Activated naive CD4-positive, alpha-beta T cell (primary cell): ENCODE measurements at places on chromosomes 5 and 9.

DNA sequence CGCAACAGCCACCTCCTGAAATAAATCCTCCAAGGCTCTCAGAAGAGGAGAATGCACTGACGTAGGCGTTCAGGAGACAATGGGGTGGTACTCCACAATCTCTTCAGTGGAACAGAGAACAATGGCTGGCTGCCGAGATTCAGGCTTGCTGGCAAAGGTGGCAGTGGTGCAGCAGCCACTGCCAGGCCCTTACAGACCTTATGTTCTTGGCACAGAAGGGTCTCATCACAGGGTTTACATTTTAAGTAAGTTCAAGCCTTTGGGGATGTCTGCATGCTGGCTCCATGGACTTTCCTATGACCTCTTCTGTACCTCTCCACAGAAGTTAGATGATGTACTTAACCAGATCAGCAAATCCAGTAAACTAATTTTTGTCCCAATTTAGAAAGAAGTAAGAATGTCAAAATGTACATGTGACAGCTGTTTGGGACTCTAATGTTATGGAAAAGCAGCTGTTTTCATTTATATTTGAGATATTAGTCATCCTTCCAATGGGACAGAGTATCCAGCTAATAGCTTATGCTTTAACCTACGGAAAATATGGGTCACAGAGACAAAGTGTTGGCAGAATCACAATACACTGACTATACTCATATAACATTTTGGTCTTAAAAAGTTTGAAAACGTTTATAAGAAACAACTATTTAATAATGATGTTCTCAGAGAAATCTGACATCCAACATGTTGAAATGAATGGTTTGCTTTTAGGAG is 180.9 kb downstream of the MAPKAP1 start:
- no peak for DNase-seq

DNA sequence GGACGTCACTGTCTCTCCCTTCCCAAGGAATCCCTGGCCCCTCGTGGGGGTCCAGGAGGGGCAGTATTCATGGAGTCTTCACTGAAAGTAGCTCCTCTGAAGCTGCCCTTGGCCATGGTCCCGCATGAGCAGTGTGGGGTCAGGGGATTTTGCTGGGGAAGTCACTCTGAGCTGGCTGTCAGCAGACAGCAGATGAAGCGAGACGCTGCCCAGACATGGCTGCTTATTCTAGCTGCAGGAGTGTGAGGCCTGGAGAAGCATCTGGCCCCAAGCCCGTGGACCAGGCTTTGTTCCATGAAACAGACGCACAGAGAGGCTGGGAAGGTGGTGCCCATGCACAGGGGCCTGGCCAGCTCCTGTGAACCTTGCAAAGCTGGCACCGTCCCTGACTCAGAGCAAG is 21.5 kb upstream of the ASS1 start:
- no peak for DNase-seq

GRCh38 chr5:129358069-129358468 is 102.0 kb upstream of the ADAMTS19 start:
- no peak for DNase-seq

- no peak for DNase-seq
These were observed 353.2 kb downstream of the CWC27 start for GRCh38 chr5:65121880-65122436.

- no peak for DNase-seq
These were observed 113.4 kb downstream of the LHX2 start for GRCh38 chr9:124124729-124125650.

- DNase-seq, result no peak
These were observed 58.9 kb downstream of the AUH start for GRCh38 chr9:91302831-91303230.

GRCh38 chr5:81830596-81830995 is 79.7 kb upstream of the SSBP2 start:
- no peak for DNase-seq

DNA sequence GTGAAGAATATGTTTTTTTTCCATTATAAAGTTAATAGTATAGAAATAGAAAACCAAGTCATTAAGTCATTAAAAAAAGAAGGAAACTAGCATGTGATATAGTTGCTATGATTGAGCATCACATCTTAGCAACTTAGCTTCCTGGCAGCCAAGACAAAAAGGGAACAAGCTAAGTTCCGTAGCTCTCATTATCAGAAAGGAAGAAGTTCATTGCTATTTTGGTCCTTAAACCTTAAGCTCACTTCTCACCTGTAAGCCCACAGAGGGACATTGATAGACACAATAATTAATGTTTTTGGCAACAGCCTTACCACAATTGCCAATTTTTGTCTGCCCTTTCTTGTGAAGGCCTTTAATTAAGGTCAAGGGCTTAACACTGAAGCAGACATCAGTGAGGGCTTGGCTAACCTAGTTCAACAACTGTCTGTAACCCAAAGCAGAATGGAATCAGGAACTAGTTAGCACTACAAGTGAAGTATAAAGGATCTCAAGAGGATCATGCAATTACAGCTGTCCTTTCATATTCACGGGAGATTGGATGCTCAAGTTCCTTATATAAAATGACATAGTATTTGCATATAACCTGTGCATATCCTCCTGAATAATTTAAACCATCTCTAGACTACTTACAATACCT is 24.0 kb upstream of the KLF4 start:
- DNase-seq, result no peak

DNA sequence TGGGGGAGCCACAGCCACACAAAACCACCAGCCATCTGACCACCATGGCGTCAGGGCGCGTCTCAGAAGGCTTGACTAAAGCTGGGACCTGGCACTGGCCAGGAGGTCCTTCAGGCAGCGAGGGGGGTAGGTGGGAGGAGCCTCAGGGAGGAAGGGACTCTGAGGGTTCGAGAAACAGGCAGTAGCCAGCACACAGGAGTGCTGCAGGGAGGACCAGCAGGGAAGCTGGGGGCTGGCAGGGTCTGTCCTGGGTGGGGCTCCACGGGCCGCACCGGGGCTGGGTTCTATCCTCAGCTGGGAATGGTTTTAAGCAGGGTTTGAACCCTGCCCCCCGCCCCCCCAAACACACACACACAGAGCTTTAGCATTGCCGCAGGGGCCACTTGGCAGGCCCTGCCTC is 7.4 kb downstream of the FAM163B start:
- DNase-seq, result no peak

GRCh38 chr5:163773226-163773625 is 267.8 kb downstream of the MAT2B start:
- no peak for DNase-seq
